Mucosa of gallbladder (tissue), 1 donor: ENCODE measurements at places on chromosomes 4 and X. TPM values are rescaled to one million over a fixed set of nuclear protein-coding genes. Genes with fewer than 3 reads are reported as not detected.

The GLOD5 gene
- 4.8 TPM for total RNA-seq

The PDHA1 gene
- 164 TPM for total RNA-seq

- DNase-seq = no peak
Measured at GRCh38 chr4:47929682-47930201, 15.4 kb upstream of the NFXL1 start.

- DNase-seq = no peak
Measured at GRCh38 chrX:16459008-16459407, 190.9 kb upstream of the S100G start.

GRCh38 chr4:17545374-17546140 lies 30.6 kb downstream of the CLRN2 start:
- no peak for DNase-seq

The MED28 gene
- 53.0 TPM for total RNA-seq

The TAF7L gene
- total RNA-seq = not detected

GRCh38 chrX:110804446-110804845 lies 8.8 kb upstream of the CHRDL1 start:
- no peak for DNase-seq

DNA sequence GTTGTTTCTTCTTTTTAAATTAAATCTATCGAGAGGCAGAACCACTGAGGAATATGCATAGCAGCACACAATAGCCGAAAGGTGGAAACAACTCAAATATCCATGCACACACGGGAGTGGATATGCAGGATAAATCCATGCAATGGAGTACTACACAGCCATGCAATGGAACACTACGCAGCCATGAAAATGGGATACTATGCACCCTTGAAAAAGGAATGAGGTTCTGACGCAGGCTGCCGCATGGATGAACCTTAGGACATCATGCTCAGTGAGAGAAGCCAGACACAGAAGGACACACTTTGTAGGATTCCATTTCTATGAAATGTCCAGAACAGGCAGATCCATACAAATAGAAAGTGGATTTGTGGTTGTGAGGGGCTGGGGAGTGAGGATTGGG lies 18.4 kb upstream of the P2RY8 start:
- no peak for DNase-seq

The APELA gene
- total RNA-seq = 0.09 TPM

GRCh38 chr4:114597410-114598115 lies 1.0 kb upstream of the UGT8 start:
- no peak for DNase-seq

GRCh38 chrX:153459986-153460385 lies 10.4 kb downstream of the HAUS7 start:
- no peak for DNase-seq
